Stimulated activated CD8-positive, alpha-beta memory T cell treated with anti-CD3 and anti-CD28 coated beads, Interleukin-15, amount 100 ng/mL, for 1 hour (primary cell): ENCODE measurements at places on chromosomes 7 and 10.
A peak's percentile ranks its signal among the peaks of the same experiment; 100 is the strongest.

GRCh38 chr10:72831696-72832409, 61.7 kb upstream of the OIT3 start:
- no peak for DNase-seq

DNA sequence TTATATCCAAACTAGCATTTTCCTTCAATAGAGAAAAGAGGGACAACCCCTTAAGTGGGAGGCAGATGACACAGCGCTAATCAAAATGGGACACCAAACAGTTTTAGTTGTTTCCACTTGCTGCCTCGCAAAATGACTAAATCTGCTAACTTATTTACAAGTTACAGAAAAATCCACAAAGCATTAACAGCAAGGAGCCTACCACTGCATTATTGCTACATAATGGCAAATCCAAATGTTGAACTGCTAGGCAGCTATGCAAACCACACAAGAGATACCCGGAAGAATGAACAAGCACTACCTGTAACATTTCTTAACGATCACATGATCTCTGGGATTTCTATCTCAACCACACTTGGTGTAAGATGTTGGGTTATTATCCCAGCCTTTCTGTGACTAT, 96.7 kb downstream of the SFMBT2 start:
- no peak for DNase-seq

- no peak for DNase-seq
These were observed 39.3 kb downstream of the BAZ1B start for GRCh38 chr7:73482746-73483145.

GRCh38 chr7:112014347-112014746, 191.9 kb downstream of the DOCK4 start:
- no peak for DNase-seq

GRCh38 chr10:61904733-61905725, 3.5 kb downstream of the ARID5B start:
- peak; percentile 33 for DNase-seq

GRCh38 chr10:95785942-95786669, 30.1 kb downstream of the ENTPD1 start:
- DNase-seq = no peak

DNA sequence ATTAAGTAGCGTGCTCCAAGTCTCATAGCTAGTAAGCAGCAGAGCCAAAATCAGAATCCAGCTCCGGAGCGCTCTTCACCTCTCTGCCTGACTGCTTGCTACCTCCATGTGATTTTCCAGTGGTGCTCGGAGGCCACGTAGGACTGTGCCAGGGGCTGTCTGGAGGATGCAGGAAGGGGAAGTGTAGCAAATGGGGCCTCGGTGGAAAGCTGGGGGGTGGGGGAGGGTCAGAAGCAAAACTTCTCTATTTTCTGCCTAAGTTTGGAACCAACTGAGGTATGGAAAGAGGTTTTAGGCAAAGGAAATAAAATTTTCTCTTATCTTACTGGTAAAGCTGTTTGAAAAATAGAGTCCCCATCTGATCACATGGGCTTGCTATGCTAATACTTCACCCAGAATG, 108.7 kb downstream of the TBXAS1 start:
- no peak for DNase-seq

- DNase-seq = no peak
These were observed 27.4 kb upstream of the TMEM72 start for GRCh38 chr10:44883593-44884331.

GRCh38 chr7:130697820-130698219, 11.5 kb upstream of the TSGA13 start:
- no peak for DNase-seq

DNA sequence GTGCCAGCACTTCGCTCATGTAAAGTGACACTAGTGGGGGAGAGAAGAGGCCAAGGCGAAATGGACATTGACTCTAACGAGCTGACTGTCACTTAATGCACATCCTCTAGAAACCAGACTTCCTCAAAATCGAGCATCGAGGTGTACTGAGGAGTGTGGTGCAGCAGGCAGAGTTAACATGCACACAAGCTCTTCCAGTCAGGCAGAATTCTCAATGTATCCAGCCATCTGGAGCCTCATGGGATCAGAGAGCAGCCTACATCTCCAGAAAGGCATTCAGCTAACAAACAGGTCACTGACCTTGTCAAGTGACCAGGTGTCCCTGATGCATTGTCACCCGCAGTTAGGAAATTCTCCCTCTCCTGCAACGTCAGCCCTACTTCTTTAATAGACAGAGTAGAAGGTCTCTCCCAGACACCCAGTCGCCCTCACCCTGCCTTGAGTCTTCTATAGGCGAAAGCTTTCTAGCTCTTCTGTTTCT, 259.8 kb upstream of the AOAH start:
- no peak for DNase-seq

GRCh38 chr10:86003201-86003621, 363.4 kb downstream of the GRID1 start:
- no peak for DNase-seq

- DNase-seq = no peak
These were observed 97.4 kb downstream of the KLF6 start for GRCh38 chr10:3687510-3688081.

GRCh38 chr10:9792181-9792580, 1225.5 kb upstream of the CELF2 start:
- DNase-seq = no peak

GRCh38 chr7:2619116-2619515, 12.7 kb upstream of the TTYH3 start:
- no peak for DNase-seq

GRCh38 chr7:34390103-34390502, 267.9 kb upstream of the NPSR1 start:
- no peak for DNase-seq

GRCh38 chr10:8767591-8767990, 713.1 kb downstream of the GATA3 start:
- no peak for DNase-seq

- DNase-seq = no peak
These were observed 274.4 kb downstream of the HTR7 start for GRCh38 chr10:90583416-90583815.

DNA sequence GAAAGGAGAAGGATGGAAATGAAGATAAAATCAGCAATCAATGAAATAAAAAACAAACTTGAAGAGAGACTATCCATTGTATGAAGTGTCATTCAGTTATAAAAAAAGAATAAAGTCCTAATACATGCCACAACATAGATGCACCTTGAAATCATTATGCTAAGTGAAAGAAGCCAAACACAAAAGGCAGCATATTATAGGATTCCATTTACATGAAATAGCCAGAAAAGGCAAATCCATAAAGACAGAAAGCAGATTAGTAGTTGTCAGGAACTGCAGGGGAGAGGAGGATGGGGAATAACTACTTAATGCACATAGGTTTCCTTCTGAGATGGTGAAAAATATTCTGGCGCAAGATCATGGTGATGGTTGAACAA, 6.6 kb upstream of the PON1 start:
- no peak for DNase-seq

DNA sequence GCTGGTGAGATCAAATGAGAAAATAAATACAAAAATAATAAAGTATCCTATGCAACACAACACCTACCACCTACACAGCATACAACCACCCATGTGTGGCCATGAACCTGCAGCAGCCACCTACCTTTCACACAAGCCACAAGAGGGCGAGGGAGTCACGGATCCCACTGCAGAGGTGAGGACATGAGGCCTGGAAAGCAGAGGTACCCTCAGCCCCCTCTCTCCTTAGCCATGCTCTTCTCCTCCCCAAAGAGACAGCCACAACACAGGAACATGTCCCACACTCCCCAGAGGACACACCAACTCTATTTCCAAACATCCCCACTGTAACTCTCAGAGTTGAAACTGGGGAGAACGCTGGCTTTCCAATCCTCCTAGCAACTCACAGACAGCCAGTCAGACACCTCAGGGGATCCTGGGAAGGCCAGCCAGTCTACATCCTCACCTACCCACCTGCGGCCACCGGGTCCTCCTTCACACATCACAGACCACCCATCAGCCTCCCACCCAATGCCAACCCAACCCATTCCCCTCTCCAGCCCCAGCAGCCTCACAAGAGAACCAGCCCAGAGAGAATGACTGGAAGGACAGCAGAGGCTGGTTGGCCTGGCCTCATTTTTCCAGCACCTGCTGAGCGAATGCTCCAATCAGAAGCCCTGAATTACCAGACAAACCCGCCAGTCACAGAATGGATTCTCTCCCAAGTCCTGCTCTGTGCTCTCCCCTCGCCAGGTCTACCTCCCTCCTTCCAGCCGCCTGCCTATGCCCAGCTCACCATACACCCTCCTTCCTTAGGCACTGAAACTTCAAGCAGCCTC, 18.4 kb downstream of the DLG5 start:
- DNase-seq = no peak

- DNase-seq = no peak
These were observed 370.2 kb downstream of the NRG3 start for GRCh38 chr10:82245157-82245556.

DNA sequence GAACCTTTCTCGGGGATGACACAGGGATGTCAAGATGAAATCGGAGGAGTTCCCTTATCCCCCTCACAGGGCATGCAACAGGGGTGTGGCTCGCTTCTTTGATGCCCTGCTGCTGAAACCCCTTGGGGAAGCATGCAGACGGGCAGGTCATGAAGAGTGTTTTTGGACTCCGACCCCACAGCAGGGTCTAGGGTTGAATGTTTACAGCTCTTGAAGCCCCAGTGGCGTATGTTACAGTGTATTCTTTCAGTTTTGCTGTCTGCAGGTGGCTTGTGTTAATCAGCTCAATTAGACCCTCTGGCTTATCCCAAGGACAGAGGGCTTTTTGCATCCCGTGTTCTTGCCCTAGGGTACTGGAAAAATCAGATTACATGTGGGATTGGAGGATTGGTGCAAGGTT, 446.5 kb downstream of the LRMDA start:
- no peak for DNase-seq

DNA sequence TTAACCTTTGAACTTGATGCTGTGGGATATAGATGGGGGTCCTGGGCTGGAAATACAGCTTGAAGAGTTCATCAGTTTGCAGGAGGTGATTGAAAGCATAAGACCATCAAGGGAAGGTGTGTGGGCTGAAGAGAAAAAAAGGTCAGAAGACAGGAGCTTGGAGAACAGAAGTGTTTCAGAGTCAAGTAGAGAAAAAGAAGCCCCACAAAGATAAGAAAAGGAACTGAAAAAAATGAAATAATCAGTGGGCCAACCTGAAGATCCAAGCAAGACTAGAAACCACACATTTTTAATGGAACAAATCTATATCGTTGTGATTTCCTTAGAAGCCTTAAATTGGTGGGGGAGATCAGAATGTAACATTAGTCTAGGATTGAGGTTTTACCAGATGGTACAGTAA, 22.5 kb downstream of the ZEB1 start:
- DNase-seq = no peak
